ENCODE measurements at places on chromosomes 1 and 21.
A peak's percentile ranks its signal among the peaks of the same experiment; 100 is the strongest.

- no peak for DNase-seq
Observed at GRCh38 chr1:175314300-175314699, 121.7 kb upstream of the KIAA0040 start.

DNA sequence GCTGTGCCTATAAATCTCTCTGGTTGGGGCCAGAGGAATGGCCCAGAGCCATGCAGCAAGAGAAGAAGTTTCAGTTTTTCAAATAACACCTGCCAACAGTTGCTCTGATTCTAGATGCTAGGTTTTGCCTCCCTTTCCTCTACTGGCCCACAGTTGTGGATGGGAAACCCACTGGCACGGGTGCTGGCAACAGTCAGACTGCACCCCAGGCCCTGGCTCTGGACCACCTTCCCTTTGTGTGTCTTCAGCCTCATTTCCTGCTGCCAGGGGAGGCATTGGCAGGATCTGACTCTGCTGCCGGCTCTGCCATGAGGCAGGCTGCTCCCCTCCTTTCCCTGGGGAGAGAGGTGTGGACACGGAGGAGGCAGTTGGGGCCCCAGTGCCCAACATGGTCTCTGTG is 142.0 kb downstream of the IGSF21 start:
- no peak for DNase-seq

DNA sequence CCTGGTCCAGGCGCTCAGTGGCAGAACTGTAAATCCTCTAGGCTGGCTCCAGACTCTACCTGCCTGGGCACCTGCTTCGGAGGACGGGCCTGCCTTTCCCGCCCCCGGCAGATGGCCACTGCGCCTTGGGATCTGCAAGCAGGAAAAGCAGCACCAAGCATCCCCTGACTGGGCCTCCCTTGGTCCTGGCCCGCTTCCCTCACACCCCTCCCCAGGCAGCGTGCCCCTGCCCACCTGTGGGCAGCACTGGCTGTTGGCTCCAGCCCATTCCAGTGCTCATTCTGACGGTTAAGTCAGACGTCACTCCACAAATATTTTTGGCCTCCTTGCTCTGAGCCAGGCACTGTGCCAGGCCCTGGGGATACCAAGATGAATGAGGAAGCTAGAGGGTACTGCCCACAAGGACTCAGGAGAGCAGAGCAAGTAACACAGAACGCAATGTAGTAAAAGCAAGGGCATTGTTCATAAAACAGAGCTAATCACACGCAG is 22.0 kb upstream of the BLACAT1 start:
- DNase-seq, result peak; percentile 88

DNA sequence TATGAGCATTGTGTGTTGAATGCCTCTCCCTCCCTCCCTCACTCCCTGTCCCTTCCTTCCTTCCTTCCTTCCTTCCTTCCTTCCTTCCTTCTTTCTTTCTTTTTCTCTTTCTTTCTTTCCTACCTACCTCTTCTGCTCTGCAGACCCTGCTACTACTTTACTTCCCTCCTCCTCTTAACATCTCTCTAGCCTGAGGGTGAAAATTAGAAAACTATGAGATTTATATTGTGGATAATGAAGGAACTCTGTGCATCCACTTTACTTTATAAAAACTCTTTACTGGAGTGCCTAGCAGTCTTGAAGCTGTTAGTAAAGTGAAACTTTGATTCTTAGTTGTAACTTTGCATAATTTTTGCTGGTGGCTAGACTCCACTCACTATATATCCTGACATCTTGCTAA is 572.2 kb downstream of the RWDD3 start:
- no peak for DNase-seq

DNA sequence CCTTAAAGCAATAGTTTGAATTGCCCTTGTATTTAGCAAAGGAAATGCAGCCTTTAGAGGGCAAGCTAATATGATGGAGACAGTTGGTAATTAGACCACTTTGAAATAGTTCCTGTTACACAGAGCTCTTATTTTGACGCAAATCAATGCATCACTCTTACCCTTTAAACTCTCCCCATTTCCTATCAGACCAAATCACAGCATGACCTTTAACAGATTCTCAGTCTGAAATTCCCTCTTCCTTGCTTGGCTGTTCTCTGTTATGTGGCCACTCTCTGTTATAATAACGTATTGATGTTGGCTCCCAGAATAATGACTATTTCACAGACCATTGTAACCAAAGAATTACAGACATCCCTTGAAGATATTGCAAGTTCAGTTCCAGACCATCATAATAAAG is 66.9 kb upstream of the NGF start:
- no peak for DNase-seq

GRCh38 chr1:6727535-6727934 is 25.9 kb upstream of the DNAJC11 start:
- peak; percentile 41 for DNase-seq

DNA sequence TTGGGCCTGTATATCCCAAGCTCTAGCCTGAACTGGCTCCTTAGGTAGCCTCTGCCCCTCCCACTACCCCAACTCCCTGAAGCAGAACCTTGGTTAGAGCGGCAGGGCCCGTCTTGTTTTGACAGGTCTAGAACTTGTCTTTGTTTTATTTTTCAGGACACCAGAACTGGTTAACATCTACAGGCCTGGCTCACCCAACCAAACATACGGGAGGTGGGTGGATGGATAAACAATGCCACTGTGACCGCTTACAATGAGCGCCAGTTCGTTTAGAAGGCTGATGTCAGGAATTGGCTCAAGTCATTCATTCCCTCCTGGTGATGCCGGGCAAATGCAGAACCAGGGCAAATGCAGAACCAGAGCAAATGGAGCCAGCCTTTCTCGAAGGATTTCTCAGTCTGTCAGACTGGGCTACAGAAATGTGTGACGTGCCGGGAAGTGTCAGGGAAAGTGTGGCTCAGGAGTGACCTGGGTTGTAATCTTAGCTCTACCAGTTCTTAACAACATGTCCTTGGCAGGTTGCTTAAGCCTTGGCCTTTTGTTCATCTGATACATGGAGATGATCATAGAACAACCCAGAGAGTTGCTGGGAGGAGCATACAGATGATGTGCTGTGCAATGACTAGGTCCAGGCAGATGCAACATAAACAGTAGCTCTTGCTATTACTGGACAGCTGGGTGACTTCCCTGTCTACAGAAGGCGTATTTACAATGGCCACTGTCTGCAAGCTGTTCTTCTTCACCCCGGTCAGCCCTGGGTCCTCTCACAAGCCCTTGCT is 30.5 kb upstream of the BTG2 start:
- no peak for DNase-seq

DNA sequence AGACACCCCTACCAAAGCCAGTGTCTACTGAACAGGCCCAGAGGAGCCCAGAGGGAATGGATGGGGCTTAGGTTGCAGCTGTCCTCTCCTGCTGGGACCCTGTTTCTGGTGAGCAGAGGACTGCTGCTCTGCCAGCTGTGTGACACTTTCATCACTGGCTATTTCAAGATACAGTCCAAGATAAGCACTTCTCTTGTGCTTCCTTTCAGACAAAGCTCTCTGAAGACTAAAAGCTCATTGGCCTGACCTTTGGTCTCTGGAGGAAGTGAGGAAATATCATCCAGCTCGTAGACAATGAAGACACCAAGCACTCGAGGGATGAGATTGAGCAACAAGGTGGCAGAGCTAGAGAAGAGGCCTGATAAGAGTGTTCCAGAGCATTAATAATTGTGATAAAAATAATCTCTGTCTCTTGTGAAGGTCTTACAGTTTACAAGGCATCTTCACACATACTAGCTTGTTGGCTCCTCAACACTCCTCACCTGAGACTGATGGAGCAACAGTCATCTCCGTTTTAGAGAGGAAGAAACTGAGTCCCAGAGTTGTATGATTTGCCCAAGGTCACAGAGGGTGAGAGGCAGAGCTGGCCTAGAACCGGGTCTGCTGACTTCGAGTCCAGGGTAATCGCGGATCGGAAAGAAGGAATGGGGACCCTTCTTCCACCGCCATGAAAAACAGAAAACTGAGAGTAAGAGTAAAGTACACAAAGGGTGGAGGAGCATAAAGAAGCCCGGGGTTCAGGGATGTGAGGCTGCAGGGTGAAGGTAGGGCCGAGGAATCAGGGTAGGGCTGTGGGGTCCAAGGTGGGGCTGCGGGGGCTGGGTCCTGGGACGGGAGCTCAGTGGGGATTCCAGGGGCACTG is 666 bp downstream of the PAFAH2 start:
- no peak for DNase-seq

GRCh38 chr1:2358651-2359640 is 32.4 kb downstream of the MORN1 start:
- no peak for DNase-seq

- DNase-seq, result no peak
Observed at GRCh38 chr1:180837020-180837419, 75.7 kb upstream of the KIAA1614 start.

GRCh38 chr1:219858980-219859379 is 69.4 kb downstream of the SLC30A10 start:
- DNase-seq, result no peak

DNA sequence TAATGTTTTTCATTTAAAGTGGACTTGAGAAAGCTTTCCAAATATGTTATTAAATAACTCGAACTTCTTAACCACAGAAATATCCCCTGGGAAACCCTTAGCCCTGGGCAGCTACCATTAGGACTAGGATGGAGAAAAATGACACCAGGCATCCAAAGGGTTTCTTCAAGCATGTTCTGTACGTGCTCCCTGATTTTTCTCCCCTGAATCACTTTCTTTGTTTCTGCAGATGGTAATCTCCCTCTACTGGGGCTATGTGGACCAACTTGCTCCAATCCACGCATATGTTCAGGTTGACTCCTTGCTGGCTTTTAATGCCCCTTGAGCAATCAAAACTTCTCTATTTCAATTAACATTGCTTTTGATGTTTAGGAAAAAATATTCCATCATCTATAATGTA is 312.7 kb upstream of the C1orf87 start:
- no peak for DNase-seq

DNA sequence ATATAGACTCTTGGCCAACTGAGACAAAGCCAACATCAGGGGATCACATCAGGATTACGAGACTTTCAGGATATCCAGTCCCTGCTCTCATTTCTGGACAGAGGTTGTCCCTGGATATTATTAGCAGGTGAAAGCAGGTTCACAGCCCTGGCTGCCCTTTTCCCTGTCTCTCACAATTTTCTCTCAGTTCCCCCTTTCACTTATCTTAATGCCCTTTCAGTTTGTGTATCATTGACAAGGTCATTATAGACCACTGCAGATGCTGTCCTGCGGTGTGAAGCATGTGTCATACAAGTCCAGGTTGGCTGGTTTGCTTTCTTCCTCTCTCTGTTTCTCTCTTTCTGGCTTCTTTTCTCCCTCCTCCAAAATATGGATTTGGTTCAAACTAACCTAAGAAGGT is 2.1 kb upstream of the KLHDC9 start:
- no peak for DNase-seq

DNA sequence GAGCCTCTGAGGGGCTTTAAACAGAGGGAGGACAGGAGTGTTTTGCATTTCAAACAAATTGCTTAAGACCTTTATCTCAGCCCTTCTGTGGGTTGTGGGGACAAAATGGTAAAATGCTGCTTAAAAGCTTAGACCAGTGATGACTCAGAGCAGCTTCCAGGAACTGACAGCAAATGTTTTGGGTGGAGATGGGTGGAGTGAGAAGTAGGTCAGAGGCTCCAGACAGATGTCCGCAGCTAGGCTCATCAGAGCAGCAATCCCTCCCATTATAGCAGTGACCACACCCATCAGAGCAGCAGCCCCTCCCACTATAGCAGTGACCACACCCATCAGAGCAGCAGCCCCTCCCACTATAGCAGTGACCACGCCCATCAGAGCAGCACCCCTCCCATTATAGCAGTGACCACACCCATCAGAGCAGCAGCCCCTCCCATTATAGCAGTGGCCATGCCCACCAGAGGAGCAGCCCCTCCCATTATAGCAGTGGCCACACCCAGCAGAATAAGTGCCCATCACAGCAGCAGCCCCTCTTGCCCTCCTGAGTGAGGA is 532.2 kb downstream of the MATN1 start:
- no peak for DNase-seq

GRCh38 chr1:196324345-196324744 is 283.9 kb downstream of the KCNT2 start:
- DNase-seq, result no peak

- DNase-seq, result no peak
Observed at GRCh38 chr1:205704903-205705302, 24.6 kb upstream of the SLC45A3 start.

GRCh38 chr1:98839840-98840239 is 164.8 kb downstream of the PLPPR5 start:
- no peak for DNase-seq

- no peak for DNase-seq
Observed at GRCh38 chr1:23118957-23119792, 49.5 kb downstream of the LUZP1 start.

GRCh38 chr1:206581571-206581981 is 30.7 kb downstream of the EIF2D start:
- no peak for DNase-seq

- no peak for DNase-seq
Observed at GRCh38 chr1:64790832-64791487, 46.1 kb downstream of the RAVER2 start.

DNA sequence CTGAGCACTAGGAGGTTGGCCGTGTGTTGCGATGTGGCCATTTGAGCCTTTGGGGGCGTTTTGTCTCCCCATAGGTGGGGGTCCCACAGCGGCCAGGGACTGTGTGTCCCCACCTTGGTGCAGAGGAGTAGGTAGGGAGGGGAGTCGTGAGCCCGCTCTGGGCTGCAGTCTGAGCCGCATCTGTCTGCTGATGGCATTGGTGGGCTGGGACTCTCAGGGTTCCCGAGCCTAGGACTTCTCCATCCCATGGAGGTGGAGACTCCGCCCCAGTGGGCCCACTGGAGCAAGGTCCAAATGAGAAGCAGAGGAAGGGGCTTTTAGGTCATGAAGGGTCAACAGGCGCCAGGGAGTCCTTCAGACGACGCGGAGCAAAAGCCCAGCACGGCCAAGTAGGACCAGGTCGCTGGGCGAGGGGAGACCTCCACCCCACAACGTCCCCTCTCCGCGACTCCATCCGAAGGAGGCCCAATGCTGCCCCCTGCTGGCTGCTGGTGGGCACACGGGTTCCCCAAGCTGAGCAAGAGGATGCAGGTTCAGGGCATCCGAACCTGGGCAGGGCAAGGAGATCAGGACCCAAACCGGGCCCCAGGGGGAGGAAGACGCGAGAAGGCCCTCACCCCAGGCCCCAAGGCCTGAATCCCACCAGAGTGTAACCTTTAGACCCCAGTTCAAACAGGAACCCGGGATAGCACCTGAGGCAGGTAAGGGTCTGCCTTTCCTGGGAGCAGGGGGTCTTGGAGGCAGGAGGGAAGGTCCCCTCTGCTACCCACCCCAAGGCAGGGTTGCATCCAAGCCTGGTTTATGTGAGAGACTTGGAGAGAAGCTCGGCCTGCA is 14.9 kb downstream of the TTC34 start:
- DNase-seq, result no peak

- no peak for DNase-seq
Observed at GRCh38 chr1:77100875-77101274, 118.4 kb downstream of the PIGK start.

GRCh38 chr1:52739699-52740467 is 13.6 kb downstream of the ZYG11B start:
- no peak for DNase-seq

All from COLO829 (cell line).